ENCODE measurements at places on chromosomes 7 and 10.

DNA sequence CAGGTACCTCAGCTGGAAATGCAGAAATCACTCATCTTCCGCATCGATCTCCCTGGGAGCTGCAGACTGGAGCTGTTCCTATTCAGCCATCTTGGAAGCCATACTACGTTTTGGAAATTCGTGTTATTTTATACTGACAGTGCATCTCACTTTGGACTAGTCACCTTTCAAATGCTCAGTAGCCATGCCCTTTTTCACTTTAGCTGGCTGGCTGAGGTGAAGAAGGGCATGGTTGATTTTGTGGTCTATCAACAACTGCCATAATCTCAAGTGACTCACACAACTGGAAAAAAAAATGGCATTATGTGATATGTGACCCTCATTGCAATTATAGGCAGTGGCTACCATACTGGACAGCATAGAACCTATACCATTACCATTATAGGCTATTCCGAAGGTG is 100.5 kb downstream of the CCDC71L start:
- DNase-seq: no peak

DNA sequence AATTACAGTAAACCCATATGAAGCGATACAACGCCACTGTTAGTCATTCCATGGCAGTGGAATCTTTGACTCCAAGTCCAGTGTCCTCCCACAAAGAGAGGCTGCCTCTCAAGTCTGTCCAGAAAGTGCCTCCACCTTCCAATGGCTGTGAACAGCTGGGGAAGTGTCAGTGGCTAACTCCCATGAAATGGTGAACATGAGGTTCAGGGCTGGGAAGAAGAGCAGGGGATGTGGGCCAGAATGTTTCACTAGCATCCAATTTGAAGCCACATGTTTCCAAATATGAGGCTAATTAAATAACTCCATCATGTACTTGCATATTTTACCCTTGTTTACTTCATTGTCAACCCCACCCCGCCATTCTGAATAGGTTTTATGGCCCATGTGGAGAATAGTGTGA is 53.1 kb upstream of the CHST15 start:
- no peak for DNase-seq

DNA sequence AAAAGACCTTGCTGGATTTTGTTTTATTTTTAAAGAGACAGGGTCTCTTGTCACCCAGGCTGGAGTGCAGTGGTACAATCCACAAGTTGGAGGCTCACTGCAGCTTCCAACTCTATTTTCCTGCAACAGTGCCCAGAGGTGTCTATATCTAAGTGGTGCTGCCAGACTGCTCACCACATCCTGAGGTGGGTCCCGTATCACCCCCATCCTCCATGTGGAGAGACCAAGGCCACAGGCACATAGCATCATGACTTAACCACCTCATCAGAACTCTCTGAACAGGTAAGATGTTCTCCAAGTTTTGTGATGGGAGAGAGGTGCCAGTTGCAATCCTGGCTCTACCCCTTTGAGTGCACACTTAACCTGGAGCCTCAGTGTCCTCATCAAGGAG is 98.2 kb downstream of the RNF216 start:
- no peak for DNase-seq

DNA sequence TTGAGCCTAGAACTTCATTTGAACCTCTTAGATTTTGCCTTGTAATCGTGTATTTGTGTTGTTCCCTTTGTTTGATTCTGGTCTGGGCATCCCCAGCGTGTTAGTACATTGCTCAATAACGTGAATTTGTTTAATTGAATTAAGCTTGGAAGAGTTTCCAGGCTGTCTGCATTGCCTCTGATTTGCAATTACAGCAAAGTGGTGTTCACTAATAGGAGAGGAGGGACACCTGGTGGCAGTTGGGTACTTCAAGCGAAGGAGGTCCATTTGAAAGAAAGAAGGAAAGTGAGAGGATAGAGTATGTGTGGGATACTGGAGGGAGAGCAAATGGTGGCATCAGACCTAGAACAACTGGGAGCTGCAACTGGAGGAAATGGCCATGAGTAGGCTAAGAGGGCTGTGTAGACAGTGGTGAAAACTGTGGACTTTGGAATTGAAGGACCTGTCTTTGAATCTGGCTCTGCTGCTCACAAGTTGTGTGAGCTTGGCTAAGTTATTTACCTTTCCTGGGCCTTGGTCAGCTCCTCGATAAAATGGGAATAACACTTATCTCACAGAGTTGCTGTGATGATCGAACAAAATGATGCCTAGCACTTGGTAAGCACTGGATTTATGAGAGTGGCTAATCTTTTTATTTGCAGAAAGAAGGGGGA is 15.1 kb downstream of the LSMEM1 start:
- DNase-seq: no peak

GRCh38 chr10:35194471-35194870 is 67.8 kb downstream of the CREM start:
- DNase-seq: no peak

GRCh38 chr10:49768731-49769130 is 6.6 kb upstream of the OGDHL start:
- DNase-seq: no peak

DNA sequence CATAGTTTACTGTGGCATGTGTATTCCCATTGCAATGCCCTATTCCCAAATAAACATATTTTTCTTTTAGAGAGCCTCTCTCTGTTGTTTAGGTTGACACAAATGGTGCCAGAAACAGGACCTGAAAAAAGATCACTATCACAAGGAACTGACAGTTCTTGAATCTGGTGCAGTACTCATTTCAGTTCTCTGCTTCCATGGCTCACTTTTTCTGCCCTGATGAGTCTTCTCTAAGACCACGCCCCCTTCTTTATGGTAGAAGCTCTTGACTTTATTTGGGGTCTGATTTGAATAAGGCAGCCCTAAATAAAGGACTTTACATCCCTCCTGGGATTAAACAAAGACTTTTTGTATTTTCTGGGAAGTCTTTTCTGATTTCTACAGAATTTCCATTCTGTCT is 3.5 kb upstream of the CCDC126 start:
- no peak for DNase-seq

DNA sequence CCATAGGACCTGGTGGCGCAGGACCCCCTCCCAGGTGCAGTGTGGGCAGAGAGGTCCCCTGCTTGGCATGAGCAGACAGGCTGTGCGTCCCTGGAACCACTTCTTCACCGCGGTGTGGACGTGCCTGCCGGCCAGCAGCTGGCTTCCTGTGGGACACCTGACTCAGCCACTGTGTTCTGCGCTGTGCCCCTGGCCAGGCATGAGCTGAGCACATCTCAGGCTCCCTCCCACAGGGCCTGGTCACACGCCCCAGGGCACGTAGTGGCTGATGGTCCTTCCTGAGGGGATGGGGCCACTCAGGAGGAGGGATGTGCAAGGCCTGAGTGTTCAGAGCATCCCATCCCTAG is 3.5 kb upstream of the DEPP1 start:
- DNase-seq: no peak

- DNase-seq: no peak
These were observed 53.0 kb downstream of the PTPRN2 start for GRCh38 chr7:158534598-158534997.

- DNase-seq: no peak
These were observed 94.8 kb upstream of the CDK13 start for GRCh38 chr7:39855325-39855674.

DNA sequence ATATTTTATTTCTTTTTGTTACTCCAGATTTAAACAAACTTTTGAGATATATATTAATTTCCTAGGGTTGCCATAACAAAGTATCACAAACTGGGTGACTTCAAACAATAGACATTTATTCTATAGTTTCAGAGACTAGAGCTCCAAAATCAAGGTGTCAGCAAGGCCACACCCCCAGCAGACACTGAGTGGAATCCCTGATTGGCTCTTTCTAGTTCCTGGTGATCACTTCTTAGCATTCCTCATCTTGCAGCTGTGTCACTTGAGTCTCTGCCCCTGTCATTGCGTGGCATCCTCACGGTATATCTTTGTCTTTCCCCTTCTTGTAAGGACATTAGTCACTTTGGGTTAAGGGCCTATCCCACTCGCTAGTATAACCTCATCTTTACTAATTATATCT is 7.6 kb upstream of the SLC26A3 start:
- no peak for DNase-seq

DNA sequence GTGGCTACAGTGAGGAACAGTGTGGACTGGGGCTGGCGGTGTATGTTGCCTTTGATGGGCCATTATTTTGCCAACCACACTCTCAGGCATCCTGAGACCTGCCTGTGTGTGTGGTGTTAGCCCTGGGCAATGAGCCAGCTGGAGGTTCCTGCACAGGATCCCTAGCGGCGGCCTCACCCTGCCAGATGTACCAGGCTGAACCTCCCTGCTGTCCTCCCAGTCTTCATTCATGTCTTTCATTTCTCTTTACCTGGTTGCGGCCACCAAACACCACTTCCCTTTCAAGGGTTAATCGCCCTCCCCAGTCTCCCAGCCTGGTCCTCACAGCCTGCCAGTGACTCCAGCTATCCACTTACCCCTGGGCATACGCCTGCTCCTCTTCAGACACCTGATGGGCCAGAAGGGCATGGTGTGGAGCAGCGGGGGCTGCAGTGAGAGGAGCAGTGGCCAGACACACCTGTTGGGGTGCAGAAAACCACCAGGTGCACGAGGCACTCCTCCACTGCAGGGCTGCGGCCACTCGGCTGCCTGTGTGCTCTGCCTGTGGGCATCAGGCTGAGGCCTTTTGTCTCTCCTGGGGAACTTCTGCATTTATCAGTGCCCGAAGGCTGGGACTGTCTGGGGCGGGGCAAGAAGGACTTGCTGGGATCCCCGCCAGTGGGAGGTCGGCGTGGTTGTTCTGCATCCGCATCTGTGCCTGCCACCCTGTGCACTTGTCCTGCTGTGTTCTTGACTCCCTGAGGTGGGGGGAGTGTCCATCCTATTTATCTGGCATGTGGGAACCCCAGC is 111.6 kb downstream of the ARHGAP22 start:
- no peak for DNase-seq

- no peak for DNase-seq
These were observed 230.8 kb upstream of the LRRTM3 start for GRCh38 chr10:66695046-66695445.

DNA sequence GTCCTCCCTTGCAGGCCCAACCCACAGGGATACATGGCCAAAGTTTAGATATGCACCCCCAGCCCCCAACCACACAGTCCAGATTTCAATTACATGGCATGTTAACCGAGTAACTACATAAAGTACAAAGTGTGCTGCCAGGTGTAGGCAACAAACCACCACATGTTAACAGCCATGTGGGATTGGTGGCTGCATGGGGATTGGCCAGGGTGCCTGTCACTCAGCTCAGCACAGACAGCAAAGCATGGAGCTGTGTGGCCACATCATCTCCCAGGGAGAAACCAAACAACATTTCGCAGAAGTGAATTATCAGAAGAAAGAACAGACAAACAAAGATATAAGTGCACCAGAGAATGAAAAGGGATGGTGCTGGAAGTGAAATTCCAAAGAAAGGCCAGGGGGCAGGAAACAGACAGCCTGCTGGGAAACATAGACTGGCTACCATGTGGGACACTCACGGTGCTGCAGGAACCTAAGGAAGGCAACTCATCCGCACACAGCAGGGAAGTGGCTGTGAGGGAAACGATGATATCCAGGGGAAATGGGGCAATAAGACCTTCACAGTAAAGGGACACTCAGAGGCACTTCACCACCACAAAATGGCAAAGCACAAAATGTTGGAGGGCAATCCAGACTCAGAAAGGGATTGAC is 171.2 kb downstream of the PTPRN2 start:
- no peak for DNase-seq
